ENCODE measurements at places on chromosomes 4 and X.

- H3K36me3 ChIP-seq = no peaks in the 10 kb centered on the region
- H3K4me1 ChIP-seq = no peaks in the 10 kb centered on the region
- no peak overlapping the region for H3K4me3 ChIP-seq
- no peak overlapping the region for H3K27ac ChIP-seq
- no peak for DNase-seq
- H3K27me3 ChIP-seq = no peaks in the 10 kb centered on the region
These were observed 526.5 kb downstream of the TRIML1 start for GRCh38 chr4:188665491-188666457.

DNA sequence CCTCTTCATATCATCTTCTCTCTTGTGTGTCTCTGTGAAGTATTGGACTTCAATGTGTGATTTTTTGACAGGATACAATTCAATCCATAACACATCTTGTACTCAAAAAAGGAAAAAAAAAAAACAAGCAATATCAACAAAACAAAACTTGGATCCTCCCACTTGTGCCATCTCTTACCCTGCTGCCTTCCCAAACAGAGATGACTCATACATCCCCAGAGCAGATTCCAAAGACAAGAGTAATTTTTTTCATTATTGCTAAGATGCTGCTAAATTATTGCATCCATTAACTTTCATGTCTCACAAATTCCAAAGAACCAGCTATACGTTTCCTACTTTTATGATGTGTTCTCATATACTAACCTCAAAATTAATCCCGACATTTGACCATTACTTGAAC is 479.2 kb downstream of the GBA3 start:
- no peaks in the 10 kb centered on the region for H3K4me1 ChIP-seq
- no peak for DNase-seq
- H3K4me3 ChIP-seq = no peak overlapping the region
- H3K36me3 ChIP-seq = no peaks in the 10 kb centered on the region
- H3K27me3 ChIP-seq = no peaks in the 10 kb centered on the region

DNA sequence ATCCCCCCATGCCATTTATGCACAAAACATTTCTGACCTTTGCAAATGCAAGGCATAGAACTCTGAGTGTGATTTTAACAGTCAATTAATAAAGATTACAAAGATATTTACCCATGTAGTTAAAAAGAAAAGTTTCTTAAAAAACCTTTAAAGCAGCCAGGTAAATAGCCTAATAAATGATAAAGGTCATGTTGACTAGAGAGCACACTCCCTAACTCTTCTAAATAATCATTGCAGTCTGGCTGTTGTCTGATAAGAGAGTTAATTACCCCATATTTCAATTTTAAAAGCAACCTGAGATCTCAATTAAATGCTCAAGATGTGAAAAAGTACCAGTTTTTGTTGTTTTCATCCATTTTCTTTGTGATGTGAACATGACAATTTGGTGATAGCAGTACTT is 291.5 kb upstream of the SMIM31 start:
- no peaks in the 10 kb centered on the region for H3K36me3 ChIP-seq
- no peak overlapping the region for H3K4me3 ChIP-seq
- H3K27ac ChIP-seq = no peak overlapping the region
- no peaks in the 10 kb centered on the region for H3K27me3 ChIP-seq
- no peaks in the 10 kb centered on the region for H3K4me1 ChIP-seq

- H3K27me3 ChIP-seq = peaks cover 40% of the 10 kb centered on the region
- no peak overlapping the region for H3K27ac ChIP-seq
- no peaks in the 10 kb centered on the region for H3K36me3 ChIP-seq
- no peak for DNase-seq
These were observed 27.1 kb upstream of the CFAP299 start for GRCh38 chr4:80308466-80308822.

DNA sequence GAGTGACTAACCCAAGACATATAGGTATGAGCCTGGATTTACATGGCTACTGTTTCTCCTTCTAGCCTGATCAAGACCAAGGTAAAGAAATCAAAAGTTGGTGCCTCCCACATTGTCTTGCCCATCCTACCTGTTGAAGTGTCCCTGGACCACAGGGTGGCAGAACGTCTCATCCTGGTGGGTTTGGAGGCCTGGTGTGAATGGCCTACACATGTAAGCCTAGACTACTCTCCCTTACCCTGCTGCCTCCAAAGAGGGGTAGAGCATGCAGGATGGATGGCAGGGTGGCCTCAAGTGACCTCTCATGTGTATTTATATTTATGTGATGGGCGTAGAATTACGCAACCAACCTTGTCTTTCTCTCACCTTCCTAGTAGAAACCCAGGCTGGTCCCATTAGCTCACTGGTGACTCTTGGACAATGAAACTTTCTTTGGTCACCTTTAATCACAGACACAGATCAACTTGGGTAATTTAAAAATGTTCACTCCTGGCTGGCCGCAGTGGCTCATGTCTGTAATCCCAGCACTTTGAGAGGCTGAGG is 73.3 kb upstream of the SOD3 start:
- DNase-seq = no peak
- H3K4me3 ChIP-seq = no peak overlapping the region
- peaks cover 8% of the 10 kb centered on the region for H3K27me3 ChIP-seq
- H3K27ac ChIP-seq = no peak overlapping the region
- H3K4me1 ChIP-seq = no peaks in the 10 kb centered on the region

GRCh38 chr4:8433136-8433535 is 7.4 kb downstream of the ACOX3 start:
- no peak overlapping the region for H3K27ac ChIP-seq
- no peak overlapping the region for H3K4me3 ChIP-seq

GRCh38 chr4:169205075-169205743 is 65.5 kb downstream of the SH3RF1 start:
- no peak for DNase-seq
- H3K4me1 ChIP-seq = no peaks in the 10 kb centered on the region
- no peak overlapping the region for H3K27ac ChIP-seq
- H3K27me3 ChIP-seq = no peaks in the 10 kb centered on the region
- H3K36me3 ChIP-seq = no peaks in the 10 kb centered on the region

DNA sequence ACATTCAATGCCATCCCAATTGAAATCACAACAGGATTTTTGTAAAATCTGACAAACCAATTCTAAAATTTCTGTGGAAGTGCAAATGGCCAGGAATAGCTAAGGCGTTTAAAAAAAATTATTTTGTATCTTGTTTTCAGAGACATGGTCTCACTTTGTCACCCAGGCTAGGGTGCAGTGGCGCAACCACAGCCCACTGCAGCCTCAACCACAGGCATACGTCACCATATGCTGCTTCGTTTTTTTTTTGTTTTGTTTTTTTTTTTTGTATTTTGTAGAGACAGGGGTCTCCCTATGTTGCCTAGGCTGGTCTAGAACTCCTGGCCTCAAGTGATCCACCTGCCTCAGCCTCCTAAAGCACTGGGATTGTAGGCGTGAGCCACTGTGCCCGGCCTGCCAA is 24.5 kb downstream of the ZNF41 start:
- peaks cover 14% of the 10 kb centered on the region for H3K27me3 ChIP-seq
- peaks cover 2% of the 10 kb centered on the region for H3K4me1 ChIP-seq
- no peak for DNase-seq
- H3K27ac ChIP-seq = no peak overlapping the region
- no peak overlapping the region for H3K4me3 ChIP-seq

- H3K36me3 ChIP-seq = peaks cover 29% of the 10 kb centered on the region
- peaks cover 16% of the 10 kb centered on the region for H3K4me1 ChIP-seq
- H3K4me3 ChIP-seq = no peak overlapping the region
- no peak for DNase-seq
- no peaks in the 10 kb centered on the region for H3K27me3 ChIP-seq
These were observed 186.5 kb downstream of the MAB21L2 start for GRCh38 chr4:150768497-150768896.

DNA sequence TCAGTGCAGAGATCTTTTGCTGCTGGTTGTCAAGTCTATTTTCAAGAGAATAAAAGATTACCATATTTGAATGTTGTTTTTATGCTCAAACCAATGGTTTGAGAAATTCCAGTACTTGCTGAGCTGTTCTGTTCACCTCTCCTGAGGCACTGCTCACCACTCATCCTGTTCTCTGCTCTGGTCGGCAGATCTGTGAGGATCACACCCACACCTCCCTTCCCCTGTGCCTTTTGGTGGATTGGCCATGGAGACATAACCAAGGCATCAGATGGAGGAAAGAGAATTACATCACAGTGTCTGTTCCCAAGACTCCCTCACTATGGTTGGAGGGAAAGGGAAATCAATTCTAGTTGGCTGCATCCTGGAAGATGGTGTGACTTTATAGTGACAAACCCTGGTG is 391.6 kb downstream of the ARHGAP24 start:
- H3K27me3 ChIP-seq = no peaks in the 10 kb centered on the region
- H3K4me3 ChIP-seq = no peak overlapping the region
- H3K36me3 ChIP-seq = no peaks in the 10 kb centered on the region
- H3K27ac ChIP-seq = no peak overlapping the region

DNA sequence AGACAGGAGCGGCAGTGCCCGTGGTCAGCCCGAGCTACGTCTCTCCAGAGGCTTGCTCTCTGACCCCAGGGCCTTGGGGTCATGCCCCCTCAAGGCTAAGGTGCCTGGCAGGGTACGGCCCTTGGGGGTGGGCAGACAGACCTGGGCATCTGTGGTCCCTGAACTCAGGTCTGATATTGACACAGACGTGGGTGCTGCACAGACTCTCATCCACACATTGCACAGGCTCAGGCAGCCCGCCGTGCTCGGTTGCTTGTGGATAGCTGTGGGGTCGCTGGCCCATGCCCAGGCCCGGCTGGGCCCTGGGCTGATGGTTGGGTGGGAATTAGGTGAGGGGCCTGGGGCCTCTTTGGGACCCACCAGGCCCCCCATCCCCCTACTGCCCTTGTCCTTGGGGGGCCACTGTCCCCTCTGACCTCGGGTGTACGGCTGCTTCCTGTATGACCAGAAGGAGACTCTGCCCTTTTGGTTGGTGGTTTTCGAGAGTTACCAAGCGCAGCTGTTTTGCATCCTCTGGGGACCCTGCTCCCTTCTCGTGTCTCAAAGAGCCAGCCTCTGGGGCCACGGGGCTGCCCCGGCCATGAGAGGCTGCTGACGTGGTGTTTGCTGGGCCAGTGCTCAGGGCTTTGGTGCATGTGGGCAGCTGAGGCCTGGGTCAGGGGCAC is 10.1 kb downstream of the FGFRL1 start:
- no peak for DNase-seq
- H3K27me3 ChIP-seq = no peaks in the 10 kb centered on the region
- peaks cover 20% of the 10 kb centered on the region for H3K36me3 ChIP-seq
- no peak overlapping the region for H3K4me3 ChIP-seq
